ENCODE measurements at places on chromosomes 5 and 9.

DNA sequence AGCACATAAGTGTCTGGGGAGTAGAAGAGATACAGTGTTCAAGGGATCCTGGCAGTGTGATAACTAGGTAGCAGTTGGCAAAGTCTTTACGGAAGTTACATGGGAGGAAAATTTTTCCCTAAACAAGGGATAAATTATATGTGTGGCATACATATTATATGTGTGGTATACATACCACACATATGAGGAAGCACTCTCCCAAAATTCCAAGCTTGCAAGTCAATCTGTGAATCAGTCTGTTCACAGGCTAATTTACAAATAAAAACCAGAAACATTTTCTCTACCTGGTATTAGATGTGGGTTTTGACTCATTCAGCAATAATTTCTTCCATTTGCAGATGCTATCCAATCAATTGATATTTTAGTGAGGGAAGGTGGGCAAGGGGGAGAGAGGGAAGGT lies 110.0 kb downstream of the ISOC1 start:
- no peak for DNase-seq

GRCh38 chr9:38652486-38652885 lies 32.1 kb upstream of the ANKRD18A start:
- peak; percentile 93 for DNase-seq

GRCh38 chr9:2809692-2810419 lies 34.0 kb downstream of the PUM3 start:
- no peak for DNase-seq

- peak; percentile 43 for DNase-seq
These were observed 153.2 kb upstream of the C9orf72 start for GRCh38 chr9:27726244-27727081.

DNA sequence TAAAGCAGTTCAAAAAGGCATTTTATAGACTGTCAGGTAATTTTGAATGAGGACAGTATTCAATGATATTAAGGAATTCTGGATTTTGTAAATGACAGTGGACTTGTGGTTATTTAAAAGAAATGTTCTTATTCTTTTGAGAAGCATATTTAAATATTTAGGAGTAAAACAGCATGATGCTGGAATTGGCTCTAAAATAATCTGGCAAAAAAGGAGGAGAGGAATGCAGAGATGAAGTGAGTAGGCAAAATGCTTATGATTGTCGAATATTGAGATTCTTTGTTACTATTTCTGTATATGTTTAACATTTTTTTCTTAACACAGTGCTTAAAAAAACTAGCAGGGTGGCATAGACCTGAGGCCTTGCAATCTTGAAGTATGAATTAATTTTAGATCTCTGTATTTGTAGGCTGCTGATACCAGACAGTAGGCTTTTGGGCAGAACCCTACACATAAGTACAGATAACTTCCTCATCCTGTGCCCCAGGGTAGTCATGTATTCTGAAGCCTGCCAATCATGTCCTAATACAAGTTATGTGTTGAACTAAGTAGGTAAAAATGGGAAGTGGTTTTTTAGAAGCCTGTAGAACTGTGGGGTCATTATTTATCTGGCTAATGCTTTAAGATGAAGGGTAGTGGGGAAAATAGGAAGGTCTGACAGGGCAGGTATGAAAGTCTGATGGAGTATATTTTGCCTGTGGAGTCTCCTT lies 9.4 kb downstream of the CD180 start:
- no peak for DNase-seq

DNA sequence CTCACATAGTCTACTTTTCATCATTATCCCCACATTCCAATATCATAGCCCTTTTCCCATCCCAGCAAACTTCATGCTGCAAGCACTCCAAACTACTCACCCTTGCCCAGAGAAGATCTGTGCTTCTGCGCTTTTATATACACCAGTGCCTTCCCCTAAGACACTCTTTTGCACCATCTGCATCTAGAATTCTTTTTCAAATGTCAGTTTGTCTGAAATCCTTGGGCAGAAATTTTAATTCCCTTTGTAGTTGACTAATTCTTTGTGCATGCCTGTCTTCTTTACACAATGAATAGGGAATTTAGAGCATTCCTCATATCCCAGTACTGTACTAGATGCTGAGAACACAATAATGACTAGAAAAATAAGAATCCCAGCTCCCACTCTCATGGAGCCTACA lies 298.9 kb downstream of the KCNN2 start:
- no peak for DNase-seq

DNA sequence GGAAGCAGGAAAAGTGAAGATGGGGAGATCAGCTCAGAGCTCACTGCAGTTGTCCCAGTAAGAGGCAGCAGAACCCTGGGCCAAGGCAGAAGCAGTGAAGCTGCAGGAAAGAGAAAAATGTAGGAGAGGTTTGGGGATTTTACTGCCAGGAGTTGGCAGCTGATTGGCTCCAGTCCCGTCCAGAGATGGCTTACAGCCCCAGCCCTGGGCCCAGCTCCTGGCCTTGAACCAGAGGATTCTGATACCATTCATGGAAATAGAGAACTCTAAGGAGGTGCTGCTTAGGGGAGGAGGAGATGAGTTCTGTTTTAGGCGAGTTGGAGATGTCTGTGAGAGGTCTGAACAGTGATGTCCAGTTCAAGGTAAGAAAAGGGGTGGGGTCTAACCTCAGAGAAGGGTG lies 4.6 kb downstream of the MORN5 start:
- no peak for DNase-seq

- DNase-seq: no peak
These were observed 21.4 kb downstream of the ZNF608 start for GRCh38 chr5:124725040-124725434.

- no peak for DNase-seq
These were observed 149.5 kb upstream of the PTCH1 start for GRCh38 chr9:95666096-95666784.

- no peak for DNase-seq
These were observed 14.9 kb upstream of the CEL start for GRCh38 chr9:133046900-133047295.

GRCh38 chr5:2695200-2695891 lies 56.1 kb downstream of the IRX2 start:
- no peak for DNase-seq

DNA sequence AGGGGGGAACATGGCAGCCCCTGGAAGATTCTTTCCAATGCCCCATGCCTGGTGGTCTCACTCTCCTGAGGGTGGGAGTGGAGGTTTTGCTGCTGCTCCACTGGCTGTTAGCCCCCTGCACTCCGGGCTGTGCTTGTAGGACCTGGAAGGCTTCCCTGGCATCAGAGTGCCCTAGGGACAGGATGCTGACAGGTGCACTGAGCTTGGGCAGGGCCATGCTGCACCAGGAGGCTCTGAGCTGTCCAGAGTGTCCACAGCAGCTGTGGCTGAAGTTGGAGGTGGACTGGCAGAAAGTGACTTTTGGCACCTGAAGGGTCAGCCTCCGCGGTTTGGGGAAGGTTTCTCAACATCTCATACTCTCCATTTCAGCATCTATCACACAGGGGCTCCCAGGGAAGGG lies 249.1 kb downstream of the GADD45G start:
- no peak for DNase-seq

- DNase-seq: no peak
These were observed 338.7 kb upstream of the PDE4D start for GRCh38 chr5:60232036-60232795.

DNA sequence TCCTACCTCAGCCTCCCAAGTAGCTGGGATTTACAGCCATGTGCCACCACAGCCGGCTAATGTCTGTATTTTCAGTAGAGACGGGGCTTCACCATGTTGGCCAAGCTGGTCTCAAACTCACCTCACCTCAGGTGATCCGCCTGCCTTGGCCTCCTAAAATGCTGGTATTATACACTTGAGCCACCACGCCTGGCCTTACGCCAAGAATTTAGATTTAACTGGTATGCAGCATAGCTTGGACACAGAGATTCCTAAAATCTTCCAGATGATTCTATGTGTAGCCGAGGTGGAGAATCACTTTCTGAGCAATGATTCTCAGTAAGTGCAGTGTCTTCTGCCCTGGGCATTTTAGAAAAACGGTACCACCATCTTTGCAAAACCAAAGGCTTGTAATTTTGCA lies 74.1 kb downstream of the HABP4 start:
- DNase-seq: no peak

- DNase-seq: peak; percentile 68
These were observed 461.6 kb downstream of the RASEF start for GRCh38 chr9:82601293-82601771.

DNA sequence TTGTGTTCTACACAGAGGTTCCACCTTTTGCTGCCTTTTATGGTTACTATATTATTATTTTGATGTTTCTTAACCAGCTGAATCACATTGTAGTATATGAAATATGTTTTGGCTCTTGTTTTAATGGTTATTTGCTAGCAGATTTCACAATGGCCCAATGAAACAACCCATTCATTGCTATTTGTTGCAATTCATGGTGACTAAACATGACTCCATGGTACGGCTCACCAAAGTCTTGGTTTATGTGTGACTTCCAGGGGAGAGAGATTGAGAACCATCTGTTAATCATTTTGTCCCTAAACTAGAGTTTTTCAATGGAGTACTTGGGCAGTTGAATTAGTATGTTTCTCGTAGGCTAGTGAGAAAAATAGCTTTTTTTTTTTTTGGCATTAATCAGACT lies 108.4 kb downstream of the GHR start:
- DNase-seq: no peak

DNA sequence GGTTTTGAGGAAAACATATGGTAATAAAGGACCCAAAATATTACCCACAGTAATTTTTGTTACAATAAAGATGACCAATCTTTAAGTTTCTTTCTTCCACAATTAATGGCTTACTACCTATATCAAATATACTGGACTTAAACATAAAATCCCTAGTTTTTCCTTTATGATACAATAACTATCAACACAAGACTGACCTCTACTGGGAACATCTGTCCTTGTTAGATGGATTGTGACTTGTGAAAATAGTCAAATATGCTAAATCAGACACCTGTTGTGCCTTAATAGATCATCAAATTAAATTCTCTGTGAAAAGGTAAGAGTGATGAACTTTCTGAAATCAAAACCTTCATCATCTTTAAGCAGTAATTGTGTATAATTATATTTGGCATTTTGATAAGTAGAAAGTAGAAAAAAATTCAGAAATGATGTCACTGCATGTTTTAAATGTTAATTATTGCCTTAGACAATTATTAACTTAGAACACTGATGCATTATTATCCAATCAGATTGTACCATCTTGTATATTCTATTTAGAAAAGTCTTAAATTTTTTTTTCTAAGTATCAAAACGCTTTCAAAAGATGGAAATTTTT lies 113.6 kb downstream of the DEPDC1B start:
- DNase-seq: no peak

DNA sequence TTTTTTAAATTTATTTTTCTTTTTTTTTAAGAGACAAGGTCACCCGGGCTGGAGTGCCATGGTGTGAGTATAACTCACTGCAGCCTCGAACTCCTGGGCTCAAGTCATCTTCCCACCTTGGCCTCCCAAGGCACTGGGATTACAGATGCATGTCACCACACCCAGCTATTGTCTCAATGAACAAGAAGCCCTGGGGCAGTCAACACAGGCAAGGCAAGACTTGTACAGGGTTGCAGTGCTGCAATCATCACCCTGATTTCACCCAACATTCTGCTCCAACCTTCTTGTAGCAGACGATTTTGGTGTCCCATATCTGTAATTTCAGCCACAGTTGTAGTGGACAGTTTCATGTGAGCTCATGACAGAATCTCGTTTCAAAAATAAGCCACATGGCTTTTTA lies 205.8 kb upstream of the KIF2A start:
- DNase-seq: no peak

- DNase-seq: no peak
These were observed 389.3 kb upstream of the DMAC1 start for GRCh38 chr9:8188723-8189407.

DNA sequence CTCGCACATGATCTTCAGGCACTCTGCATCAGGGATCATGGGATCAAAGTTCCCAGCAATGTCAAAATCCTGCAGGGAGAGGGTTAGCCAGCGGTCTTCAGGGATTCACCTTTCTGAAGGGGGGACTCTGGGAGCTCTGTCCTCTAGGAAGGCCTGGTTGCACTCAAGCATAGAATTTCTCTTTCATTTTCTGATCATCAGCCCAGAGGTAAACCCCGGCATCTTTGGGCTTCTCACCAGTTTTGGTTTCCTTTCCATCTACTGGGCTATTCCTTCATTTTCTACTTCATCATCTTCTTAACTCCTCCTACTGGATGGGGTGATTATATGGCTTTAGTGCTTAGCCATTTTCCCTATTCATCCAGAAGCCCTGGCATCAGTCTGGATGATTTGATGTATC lies 4.6 kb upstream of the DND1 start:
- DNase-seq: no peak

- no peak for DNase-seq
These were observed 60.1 kb upstream of the TGFBR1 start for GRCh38 chr9:99044827-99045226.

DNA sequence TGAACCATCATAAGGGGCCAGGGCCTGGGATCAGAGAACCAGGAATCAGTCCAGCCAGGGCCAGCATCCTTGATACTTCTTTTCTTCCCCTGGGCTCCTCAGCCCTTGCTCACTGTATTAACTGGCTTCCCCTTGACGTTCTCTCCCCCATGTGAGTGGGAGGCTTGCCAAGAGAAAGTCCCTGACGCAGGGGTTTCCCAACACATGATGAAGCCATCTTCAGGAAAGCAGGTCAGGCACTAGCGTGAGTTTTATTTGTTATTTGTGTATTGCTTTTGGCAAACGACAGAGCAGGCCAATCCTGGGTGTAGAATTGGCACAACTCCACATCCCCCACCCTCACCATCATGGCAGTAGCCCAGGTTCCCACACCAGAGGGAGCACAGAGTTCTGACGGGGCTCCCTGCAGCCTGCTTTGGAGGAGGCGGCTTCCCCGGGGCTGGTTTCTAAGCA lies 165.5 kb upstream of the NFIL3 start:
- no peak for DNase-seq

DNA sequence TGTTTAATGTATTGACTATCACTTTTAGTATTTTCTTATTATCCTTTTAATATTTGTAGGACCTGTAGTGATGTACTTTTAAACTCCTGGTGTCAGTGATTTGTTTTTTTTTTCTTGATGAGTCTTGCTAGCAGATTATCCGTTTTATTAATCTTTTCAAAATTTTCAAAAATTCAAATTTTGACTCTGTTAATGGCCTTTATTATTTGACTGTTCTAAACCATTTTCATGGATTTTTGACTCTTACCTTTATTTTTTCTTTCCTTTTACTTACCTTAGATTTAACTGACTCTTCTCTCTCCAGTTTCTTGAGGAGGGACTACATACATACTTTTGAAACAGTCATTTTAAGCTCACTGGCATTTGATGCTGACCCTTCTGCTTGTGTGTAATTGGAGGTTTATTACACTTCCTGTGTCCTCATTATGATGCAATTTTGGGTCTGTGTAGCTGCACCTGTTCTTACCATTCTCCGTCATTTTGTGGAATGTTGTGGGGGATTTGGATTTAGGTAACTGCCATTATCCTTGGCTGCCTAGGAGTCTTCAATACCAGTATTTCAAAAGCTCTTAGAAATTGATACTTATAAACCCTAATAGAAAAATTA lies 32.0 kb upstream of the EXOC3 start:
- DNase-seq: no peak

- DNase-seq: no peak
These were observed 36.7 kb downstream of the MTREX start for GRCh38 chr5:55344392-55344992.

Measured in NCI-H526 treated with DMSO at 0.1 percent for 48 hours (cell line).